Activated CD8-positive, alpha-beta T cell treated with anti-CD3 and anti-CD28 coated beads for 36 hours (primary cell): ENCODE measurements at places on chromosomes 13 and 19. TPM values are rescaled to one million over a fixed set of nuclear protein-coding genes. Genes with fewer than 3 reads are reported as not detected.

- no peak for DNase-seq
- no peaks in the 10 kb centered on the region for H3K27me3 ChIP-seq
- H3K4me3 ChIP-seq, result no peak overlapping the region
- no peaks in the 10 kb centered on the region for H3K4me1 ChIP-seq
- no peak overlapping the region for H3K27ac ChIP-seq
- no peaks in the 10 kb centered on the region for H3K36me3 ChIP-seq
Measured at GRCh38 chr13:63629591-63629990, 2213.9 kb upstream of the PCDH20 start.

GRCh38 chr13:112893570-112894422 is 75.2 kb upstream of the MCF2L start:
- no peak overlapping the region for H3K4me3 ChIP-seq
- peaks cover 14% of the 10 kb centered on the region for H3K27me3 ChIP-seq
- peaks cover 5% of the 10 kb centered on the region for H3K4me1 ChIP-seq

DNA sequence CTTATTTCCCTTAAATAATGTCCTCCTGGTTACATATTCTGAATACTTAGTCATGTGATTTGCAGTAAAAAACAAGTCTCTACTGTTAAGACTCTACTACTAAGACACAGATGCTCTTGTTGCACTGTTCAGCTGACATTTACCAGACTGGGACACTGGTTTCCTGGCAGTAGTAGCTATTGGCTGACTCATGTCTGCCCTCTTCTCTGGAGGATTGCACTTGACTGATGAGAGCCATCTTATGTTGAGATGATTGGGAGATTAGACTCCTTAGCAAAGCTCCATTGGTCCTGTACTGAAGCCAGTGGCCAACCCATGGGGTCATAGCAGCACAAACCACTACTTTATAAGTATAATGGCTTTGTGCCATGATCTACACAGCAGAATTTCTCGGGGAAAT is 1672.6 kb upstream of the PCDH20 start:
- H3K36me3 ChIP-seq, result no peaks in the 10 kb centered on the region
- DNase-seq, result no peak
- H3K27ac ChIP-seq, result no peak overlapping the region
- H3K4me1 ChIP-seq, result no peaks in the 10 kb centered on the region
- no peak overlapping the region for H3K4me3 ChIP-seq

GRCh38 chr19:42693760-42694350 is 46.4 kb downstream of the PSG3 start:
- H3K4me3 ChIP-seq, result no peak overlapping the region
- no peaks in the 10 kb centered on the region for H3K4me1 ChIP-seq
- peak; percentile 26 for DNase-seq
- no peak overlapping the region for H3K27ac ChIP-seq
- H3K36me3 ChIP-seq, result no peaks in the 10 kb centered on the region

DNA sequence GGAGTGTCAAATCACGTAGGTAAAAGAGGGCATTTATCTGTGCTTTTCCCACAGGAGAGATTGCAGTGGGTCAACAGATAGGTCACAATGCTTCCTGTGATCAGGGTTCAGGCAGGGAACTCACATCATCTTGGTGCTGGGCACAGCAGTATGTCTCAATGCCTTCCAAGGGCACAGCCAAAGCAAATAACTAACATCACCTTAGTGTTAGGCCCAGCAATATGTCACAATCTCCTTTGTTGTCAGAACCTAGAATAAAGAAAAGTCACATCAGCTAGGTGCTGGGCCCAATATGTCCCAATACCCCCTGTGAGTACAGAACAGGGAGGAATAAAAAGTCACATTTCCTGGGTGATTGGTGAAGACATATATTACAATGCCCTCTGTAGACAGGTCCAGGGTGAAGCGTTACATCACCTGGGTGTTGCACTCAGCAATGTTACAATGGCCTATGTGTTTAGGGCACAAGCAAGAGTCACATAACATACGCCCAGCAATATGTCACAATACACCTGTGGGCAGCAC is 11.4 kb upstream of the ZNF724 start:
- peaks cover 9% of the 10 kb centered on the region for H3K4me1 ChIP-seq
- H3K36me3 ChIP-seq, result peaks cover 62% of the 10 kb centered on the region
- no peak overlapping the region for H3K27ac ChIP-seq
- H3K4me3 ChIP-seq, result no peak overlapping the region

GRCh38 chr19:46298479-46299003 is 1.7 kb downstream of the HIF3A start:
- peaks cover 26% of the 10 kb centered on the region for H3K27me3 ChIP-seq
- no peaks in the 10 kb centered on the region for H3K36me3 ChIP-seq
- H3K27ac ChIP-seq, result no peak overlapping the region
- H3K4me1 ChIP-seq, result peaks cover 3% of the 10 kb centered on the region
- no peak for DNase-seq

- H3K36me3 ChIP-seq, result no peaks in the 10 kb centered on the region
- DNase-seq, result no peak
- no peaks in the 10 kb centered on the region for H3K4me1 ChIP-seq
Measured at GRCh38 chr19:3114018-3114726, 20.0 kb downstream of the GNA11 start.

DNA sequence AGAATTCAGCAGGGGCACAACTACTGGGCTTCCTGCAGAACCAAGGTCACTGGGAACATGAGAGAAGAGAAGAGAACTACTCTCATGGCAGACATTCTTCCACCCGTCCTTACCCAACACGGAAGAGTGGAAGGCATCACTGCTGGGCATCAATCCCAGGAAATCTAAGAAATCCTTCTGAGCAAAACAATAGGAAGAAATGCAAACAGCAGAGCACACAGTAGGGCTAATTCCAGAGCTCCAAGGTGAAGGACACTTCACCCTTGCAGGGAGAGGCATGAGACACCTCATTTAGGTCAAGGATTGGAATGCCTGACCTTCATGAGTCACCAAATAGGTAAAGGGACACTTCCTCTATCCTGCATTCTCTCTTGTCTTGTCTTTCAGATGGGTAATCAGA is 2.8 kb downstream of the ERVV-2 start:
- H3K36me3 ChIP-seq, result peaks cover 5% of the 10 kb centered on the region
- no peak overlapping the region for H3K4me3 ChIP-seq
- H3K4me1 ChIP-seq, result no peaks in the 10 kb centered on the region
- no peak overlapping the region for H3K27ac ChIP-seq
- DNase-seq, result no peak

GRCh38 chr19:33469171-33470039 is 52.2 kb downstream of the PEPD start:
- H3K36me3 ChIP-seq, result peaks cover 3% of the 10 kb centered on the region
- no peak overlapping the region for H3K27ac ChIP-seq
- no peaks in the 10 kb centered on the region for H3K4me1 ChIP-seq
- no peak for DNase-seq
- H3K27me3 ChIP-seq, result no peaks in the 10 kb centered on the region

DNA sequence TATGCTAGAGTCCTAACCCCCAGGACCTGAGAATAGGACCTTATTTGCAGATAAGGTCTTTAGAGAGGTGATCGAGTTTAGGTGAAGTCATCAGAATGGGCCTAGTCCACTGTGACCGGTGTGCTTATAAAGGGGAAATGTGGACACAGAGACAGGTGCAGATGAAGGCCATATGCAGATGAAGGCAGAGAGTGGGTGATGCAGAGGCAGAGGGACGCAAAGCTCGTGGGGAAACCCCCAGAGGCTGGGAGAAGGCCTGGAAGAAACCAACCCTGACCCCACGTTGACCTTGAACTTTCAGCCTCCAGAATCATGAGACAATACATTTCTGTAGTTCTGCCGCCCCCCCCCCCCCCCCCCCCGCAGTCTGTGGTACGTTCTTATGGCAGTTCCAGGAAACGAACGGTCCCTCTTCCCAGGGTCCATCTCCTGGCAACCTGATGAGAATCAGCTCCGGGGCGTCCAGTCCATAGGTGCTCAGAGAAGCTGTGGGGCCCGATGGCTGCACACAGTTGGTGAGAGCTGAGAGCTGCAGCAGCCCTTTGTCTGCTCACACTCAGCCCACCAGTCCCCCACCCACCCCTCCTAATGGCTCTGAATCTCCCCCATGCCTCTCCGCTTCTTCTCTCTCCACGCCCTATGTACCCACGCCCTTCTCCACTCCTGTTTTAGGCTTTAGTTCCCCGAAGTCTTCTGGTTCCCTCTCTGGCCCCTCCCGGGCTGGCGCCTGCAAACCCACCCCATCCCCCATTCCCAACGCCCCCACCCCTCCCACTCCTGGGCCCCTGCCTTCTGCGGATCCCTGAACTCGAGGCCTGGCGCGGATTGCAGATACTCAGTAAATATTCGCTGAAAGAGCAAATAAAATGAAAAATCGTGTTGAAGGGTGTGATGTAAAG is 218.3 kb upstream of the MAB21L1 start:
- no peak overlapping the region for H3K4me3 ChIP-seq
- no peaks in the 10 kb centered on the region for H3K36me3 ChIP-seq
- DNase-seq, result no peak
- H3K4me1 ChIP-seq, result no peaks in the 10 kb centered on the region
- peaks cover 3% of the 10 kb centered on the region for H3K27me3 ChIP-seq
- no peak overlapping the region for H3K27ac ChIP-seq

- H3K4me1 ChIP-seq, result no peaks in the 10 kb centered on the region
- peaks cover 44% of the 10 kb centered on the region for H3K27me3 ChIP-seq
- H3K4me3 ChIP-seq, result peak overlapping the region; percentile 7
- no peak overlapping the region for H3K27ac ChIP-seq
Measured at GRCh38 chr13:51221108-51221507, 1.1 kb upstream of the FAM124A start.

GRCh38 chr13:113120300-113121182 is 2.1 kb upstream of the F10 start:
- H3K27ac ChIP-seq, result no peak overlapping the region
- DNase-seq, result no peak
- H3K4me3 ChIP-seq, result no peak overlapping the region
- H3K27me3 ChIP-seq, result no peaks in the 10 kb centered on the region

- no peaks in the 10 kb centered on the region for H3K27me3 ChIP-seq
- peaks cover 17% of the 10 kb centered on the region for H3K36me3 ChIP-seq
- H3K27ac ChIP-seq, result peak overlapping the region; percentile 30
- H3K4me3 ChIP-seq, result no peak overlapping the region
- H3K4me1 ChIP-seq, result peaks cover 14% of the 10 kb centered on the region
Measured at GRCh38 chr13:114027826-114028225, 54.0 kb upstream of the C13orf46 start.

DNA sequence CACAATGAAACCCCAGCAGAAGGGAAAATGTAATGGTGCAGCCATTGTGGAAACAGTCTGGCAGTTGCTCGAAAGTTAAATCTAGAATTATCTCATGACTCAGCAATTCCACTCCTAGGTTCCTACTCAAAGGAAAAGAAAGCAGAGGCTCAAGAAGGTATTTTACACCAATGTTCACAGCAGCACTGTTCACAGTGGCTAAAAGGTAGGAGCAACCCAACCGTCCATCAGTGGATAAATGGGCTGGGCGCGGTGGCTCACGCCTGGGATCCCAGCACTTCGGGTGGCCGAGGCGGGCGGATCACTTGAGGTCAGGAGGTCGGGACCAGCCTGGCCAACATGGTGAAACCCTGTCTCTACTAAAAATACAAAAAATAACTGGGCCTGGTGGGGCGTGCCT is 25.9 kb downstream of the ZFR2 start:
- no peaks in the 10 kb centered on the region for H3K36me3 ChIP-seq
- H3K4me3 ChIP-seq, result no peak overlapping the region
- no peaks in the 10 kb centered on the region for H3K4me1 ChIP-seq
- no peak overlapping the region for H3K27ac ChIP-seq
- no peaks in the 10 kb centered on the region for H3K27me3 ChIP-seq

The MICU2 gene
- total RNA-seq, result 28.0 TPM

The TMEM59L gene
- total RNA-seq, result not detected

The RAB11B gene
- 77.4 TPM for total RNA-seq

The CASP14 gene
- not detected for total RNA-seq

The UBXN6 gene
- total RNA-seq, result 36.5 TPM
